Stimulated activated CD8-positive, alpha-beta memory T cell treated with anti-CD3 and anti-CD28 coated beads, Interleukin-7, amount 100 ng/mL, for 1 hour (primary cell): ENCODE measurements at places on chromosomes 11 and 22.

GRCh38 chr22:36301384-36301828 is 48.5 kb downstream of the APOL1 start:
- DNase-seq = peak; percentile 74

DNA sequence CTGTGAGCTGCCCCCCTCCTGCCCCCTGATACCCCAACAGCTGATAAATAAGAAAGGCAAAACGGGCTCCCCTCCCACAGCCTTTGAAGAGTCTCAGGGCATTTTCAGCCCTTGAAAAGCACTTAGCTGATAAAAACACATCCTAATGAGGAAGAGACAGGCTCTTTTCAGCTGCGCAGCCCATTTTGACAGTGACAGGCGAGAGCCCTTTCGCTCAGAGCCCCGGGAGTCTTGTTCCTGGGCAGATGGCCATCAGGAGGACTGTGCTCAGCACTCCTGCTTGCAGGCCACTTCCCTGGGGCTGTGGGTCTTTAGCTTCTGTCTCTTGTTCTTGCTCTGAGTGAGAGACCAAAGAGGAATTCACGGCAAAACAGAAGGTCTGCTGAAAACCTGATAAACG is 757.2 kb downstream of the BRD1 start:
- no peak for DNase-seq

DNA sequence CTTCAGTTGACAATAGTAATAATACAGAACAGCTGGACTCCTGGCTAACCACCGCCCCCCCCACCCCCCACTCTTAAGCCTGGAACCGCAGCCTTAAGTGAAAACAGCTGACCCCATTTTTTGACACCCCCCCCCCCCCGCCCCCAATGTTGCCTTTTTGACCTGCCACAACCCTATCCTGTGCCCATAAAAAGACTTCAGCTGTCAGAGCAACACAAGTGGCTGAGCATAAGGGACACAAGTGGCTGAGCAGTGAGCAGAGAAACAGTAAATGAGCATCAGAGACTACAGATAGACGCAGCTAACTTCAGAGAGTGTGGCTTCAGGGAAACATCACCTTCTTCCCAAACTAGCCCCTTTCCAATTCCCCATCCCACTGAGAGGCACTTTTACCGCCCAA is 1493.8 kb downstream of the LRRC4C start:
- no peak for DNase-seq

GRCh38 chr11:8087756-8088155 is 6.7 kb downstream of the TUB start:
- DNase-seq = no peak

DNA sequence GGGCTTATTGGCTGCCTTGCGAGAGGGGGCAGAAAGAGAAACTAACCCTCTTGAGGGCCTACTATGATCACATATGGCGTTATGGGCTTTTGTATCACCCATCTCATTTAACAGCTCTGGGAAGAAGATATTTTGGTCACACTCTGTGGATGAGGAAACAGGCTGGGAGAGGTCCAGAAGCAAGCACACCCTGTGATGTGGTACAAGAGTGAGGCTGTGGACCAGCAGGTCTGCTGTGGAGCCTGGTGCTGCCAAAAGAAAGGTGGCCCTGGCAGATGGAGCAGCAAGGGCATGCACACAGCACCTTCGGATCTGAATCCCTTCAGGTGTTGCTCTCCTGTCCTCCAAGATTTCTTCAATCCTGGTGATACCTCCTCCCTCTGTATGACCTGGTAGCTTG is 64.1 kb downstream of the KCNC1 start:
- DNase-seq = no peak

DNA sequence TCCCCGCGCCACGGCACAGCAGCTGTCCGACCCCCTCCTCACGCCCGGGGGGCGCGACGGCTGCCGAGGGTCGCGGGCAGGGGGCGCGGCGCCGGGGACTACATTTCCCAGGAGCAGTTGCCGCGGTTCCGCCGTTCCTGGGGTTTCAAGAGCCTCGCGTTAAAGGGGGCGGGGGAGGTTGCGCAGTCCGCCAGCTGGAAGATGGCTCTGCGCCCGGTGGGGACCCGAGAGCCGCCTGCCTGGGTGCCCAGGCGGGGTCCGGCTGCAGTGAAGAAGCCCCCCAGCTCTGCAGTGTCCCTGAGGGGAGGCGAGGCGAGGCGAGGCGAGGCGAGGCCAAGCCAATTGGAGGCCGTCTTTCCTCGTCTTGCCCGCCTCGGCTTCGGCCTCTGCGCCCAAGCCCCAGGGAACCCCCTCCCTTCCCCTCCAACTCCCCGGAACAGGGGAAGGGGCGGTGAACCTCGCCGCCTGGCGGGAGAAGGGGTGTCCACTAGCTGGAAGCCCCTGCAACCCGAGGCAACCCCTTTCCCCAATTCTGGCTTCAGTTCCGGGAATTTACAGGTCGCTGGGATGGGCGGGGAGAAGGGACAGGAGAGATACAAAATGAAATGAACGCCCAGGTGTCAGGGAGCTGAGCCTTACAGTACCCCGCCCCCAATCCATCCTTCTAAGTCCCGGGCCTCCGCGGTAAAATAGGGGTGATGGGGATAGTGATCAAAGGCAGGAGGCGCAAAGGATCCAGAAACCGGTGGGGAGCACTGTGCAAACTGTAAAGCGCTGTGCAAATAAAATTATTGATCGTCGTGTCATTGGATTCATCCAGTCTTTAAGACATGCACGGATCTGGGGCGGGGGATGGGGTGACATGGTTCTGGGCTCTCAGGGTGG is 5.2 kb upstream of the GCAT start:
- no peak for DNase-seq

- no peak for DNase-seq
Observed at GRCh38 chr11:108959874-108960273, 295.0 kb downstream of the DDX10 start.

DNA sequence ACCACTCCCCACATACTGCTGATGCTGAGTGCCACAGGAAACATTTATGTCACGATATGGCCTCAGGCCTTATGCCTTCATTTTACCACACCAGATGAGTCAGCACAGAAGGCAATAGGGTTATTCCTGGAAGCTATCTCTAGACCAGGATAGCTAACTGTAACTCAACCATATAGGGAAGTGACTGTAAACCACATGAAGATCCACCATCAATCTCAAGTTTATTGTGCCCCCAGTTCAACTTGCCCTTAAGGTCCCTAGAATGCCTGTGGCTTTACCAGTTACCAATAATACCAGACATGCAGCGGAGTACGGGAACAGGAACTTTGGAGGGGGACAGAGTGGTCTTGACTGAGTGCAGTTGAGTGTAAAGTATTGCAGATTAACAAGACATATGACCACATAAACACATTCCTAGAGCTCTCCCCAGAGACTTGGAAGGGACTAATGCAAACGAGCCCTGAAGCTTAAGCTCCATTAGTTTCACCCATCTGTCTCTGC is 180.9 kb downstream of the KIF18A start:
- no peak for DNase-seq

- peak; percentile 22 for DNase-seq
Observed at GRCh38 chr11:118202599-118203422, 22.0 kb downstream of the JAML start.

GRCh38 chr11:41996533-41996932 is 537.1 kb upstream of the LRRC4C start:
- DNase-seq = no peak

DNA sequence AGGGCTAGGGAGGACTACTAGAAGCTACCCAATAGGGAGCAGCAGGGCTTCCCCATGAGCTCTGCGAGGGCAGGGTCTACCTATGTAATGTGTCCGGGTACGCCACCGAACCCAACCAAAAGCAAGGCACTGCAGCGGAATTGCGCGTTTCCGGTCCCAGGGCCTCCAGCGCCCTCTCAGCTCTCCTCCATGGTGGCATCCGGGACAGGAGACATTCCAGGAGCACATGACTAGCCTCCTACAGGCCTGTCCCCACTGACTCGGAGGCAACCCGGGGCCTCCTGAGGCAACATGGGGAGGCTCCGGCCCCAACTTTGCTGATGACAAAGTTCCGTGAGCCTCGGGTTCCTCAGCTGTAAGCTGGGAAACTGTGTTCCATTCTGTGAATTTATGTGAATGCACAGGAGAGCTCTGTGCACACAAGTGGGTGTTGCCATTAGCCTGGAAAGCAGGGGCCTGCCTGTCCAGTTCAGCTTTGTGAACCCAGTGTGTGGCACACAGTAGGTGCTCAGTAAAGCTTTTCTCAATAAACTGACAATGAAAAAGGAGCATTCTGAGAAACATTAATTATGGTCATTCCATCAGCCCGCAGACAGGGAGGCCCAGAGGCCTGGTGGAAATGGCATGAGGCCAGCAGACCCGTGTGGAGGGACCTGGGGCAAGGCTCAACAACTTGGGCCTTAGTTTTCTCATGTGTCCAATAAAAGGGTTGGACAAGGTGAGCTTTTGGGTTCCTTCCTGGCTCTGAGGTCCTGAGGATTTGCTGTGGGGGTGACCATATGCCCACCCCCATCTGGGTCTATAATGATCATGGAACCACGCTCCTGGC is 50.3 kb downstream of the CHRDL2 start:
- DNase-seq = no peak

- no peak for DNase-seq
Observed at GRCh38 chr11:8878771-8879170, 32.2 kb upstream of the AKIP1 start.
